Posterior vena cava (tissue), 2 donors: ENCODE measurements at places on chromosomes 2 and 18. TPM values are rescaled to one million over a fixed set of nuclear protein-coding genes. Genes with fewer than 3 reads are reported as not detected.
A peak's percentile ranks its signal among the peaks of the same experiment; 100 is the strongest.

DNA sequence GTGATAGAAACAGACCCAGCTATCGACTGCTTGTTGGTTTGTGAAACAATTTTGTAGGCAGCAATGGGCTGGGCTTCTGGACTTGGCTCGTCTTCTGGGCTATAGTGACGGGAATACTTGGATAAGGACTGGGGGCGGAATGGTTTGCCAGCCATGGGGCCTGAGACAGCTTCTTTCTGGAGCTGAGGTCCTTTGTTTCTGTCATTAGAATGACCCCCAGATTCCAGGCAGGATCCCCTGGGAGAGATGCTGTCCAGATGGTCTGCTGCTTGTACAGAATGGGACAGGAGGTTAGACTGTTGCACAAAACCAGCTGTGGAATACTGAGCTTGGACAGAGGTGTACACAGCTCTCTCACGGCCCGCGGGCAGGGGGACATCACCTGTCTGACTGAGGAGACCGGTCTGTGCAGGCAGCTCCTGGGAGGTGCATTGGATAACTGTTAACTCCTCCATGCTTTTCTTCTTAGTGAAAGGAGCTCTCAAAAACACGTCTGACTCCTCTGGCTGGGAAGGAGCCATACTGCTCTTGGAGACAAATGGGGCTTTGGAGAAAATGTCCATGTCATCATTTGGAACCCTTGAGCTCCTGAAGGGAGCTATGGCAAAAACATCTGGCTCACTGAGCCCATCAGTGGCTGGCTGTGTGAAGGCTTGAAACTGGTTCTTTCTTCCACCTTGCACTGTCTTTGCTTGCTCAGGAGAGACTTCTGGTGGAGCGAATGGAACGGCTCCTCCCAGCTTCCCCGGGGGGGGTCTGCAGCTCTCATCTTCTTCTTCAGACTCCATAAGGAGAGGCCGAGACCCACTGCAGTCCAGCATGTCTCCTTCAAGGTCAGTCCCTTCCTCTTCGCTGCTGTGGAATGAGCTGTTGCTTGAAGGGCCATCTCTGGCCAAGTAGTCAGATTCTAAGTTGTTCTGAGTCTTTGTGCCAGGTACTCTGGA, 28.6 kb upstream of the NFU1 start:
- DNase-seq, result peak; percentile 90

GRCh38 chr2:36667931-36668330, 28.6 kb upstream of the VIT start:
- DNase-seq, result no peak

DNA sequence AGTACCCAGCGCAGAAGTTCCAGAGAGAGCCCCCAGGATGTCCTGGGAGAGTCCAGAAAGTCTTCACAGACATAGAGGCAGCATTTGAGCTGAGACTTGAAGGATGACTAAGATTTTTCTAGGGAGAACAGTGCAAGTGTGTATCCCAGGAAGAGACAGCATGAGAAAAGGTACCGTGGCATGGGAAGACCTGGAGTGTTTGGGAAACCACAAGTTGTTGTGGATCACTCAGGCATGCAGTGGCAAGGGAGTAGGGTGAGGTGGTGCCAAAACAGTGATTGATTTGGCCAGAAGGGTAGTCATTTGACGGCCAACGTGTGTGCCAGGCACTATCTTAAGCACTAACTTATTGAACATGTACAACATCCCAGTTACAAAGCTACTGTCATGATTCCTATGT, 24.5 kb upstream of the KCNK3 start:
- peak; percentile 11 for DNase-seq

DNA sequence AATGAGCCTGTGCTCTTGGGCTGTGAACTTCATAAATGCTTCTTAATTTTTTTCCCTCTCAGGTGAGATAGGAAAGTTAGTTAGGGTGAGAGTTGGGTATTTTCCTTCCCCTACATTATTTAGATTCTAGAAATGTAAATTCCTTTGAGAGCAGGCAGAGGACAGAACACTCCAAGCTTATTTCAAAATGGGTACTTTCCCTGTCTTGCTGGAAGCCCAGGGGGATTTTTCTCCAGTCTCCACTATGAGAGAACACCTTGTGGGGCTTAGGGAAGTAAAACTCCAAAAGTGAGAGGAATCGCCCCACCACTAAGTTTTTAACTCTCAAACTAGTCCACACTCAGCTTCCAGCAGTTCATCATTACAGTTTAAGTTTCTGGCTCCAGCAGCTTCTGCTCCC, 253.2 kb upstream of the CTAGE1 start:
- no peak for DNase-seq

GRCh38 chr2:128316777-128317180, 1.9 kb downstream of the HS6ST1 start:
- peak; percentile 48 for DNase-seq

DNA sequence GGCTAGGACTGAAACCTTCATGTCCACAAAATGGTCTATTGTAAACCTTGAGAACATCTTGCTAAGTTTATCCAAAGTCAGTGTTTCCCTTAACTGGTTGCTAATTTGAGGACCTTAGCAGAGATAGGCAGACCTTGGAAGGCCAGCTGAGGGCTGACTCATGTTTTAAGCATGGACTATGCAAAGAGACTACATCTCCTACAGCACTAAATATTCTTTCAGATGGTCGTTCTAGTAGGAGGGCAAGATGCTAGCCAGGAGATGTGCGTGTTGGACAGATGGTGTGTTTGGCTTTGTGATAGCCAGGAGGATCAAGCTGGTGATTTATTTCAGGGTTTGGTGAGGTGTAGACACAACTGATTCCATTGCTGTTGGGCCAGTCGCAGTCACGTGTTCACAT, 75.8 kb downstream of the NRP2 start:
- no peak for DNase-seq

- no peak for DNase-seq
Observed at GRCh38 chr2:21258082-21258481, 134.3 kb downstream of the TDRD15 start.

- DNase-seq, result no peak
Observed at GRCh38 chr2:156663757-156664409, 227.7 kb downstream of the GPD2 start.

GRCh38 chr18:62603979-62604378, 81.2 kb downstream of the ZCCHC2 start:
- DNase-seq, result no peak

DNA sequence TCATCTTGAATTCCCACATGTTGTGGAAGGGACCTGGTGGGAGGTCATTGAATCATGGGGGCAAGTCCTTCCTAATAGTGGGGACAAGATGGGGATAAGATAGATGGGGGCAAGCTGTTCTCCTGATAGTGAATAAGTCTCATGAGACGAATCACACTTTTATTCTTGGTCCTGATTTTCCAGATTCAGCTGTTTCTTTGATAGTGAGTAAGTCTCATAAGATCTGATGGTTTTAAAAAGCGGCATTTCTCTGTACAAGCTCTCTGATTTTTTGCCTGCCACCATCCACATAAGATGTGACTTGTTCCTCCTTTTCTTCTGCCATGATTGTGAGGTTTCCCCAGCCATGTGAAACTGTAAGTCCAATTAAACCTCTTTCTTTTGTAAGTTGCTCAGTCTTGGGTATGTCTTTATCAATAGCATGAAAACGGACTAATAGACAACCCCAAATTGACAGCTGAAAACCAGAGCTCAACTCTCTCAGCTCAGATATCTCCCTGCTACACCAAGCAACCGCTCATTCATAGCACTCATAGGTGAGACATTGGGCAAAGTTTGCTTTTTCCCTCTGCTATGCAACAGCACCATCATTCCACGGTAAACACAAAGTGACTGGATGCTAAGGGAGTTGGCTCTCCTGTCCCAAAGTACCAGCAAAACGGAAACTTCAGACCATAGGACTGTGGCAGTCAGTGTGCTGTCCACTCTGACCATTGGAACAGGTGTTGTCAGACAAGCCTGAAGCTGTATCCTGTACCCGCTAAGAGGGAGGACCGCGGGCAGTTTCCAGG, 44.9 kb upstream of the TBC1D8 start:
- no peak for DNase-seq

DNA sequence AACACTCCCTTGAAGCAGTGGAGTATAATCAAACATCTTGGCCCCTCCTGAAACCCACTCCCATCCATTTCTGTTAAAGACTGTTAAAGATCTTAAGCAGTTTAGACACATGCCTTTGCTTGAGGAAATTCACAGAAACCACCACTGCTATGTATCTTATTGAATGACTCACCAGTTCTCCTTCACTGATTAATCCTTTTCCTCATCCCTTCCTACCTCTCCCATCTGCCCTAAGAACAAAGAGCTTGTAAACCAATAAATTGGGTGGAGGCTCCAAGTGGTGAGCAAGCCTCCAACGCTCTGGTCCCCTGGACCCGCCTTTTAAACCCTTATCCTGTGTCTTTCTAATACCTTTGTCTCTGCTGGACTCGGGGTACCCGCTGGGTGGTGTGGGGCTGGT, 746.1 kb downstream of the LRP1B start:
- DNase-seq, result no peak

DNA sequence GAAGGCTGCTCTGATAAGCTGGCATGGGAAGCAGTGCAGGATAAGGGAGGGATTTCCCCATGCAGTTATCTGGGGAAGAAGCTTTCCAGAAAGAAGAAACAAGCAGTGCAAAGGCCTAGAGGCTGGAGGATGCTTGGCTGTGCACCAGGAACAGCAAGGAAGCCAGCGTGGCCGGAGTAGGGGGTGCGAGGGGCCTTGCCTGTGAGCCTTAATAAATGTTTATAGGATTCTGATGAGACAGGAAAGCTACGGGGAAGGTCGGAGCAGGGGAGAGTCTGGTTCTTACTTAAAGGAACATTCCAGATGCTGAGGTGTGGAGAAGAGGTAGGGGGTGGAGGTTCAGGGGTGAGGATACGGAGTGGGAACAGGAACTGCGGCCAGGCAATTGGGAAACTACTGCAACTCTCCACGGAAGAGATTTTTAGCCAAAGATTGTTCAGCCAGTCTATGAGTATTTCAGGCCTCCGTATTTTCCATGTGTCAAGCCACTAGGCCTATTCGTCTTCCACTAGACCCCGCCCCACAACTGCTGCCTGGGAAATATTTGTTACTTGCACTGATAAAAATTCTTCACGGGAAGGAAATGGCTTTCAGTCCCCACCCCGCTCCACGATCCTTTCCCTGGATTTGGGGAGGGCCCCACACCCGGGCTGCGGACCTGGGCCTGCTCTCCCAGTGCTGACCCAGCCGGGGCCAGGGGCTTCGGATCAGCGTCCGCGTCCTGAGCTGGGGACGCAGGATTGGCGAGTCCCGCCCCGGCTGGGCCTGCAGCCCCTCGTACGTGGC, 516 bp downstream of the EIF2AK2 start:
- peak; percentile 86 for DNase-seq

- DNase-seq, result no peak
Observed at GRCh38 chr2:159379181-159379580, 92.7 kb upstream of the WDSUB1 start.

DNA sequence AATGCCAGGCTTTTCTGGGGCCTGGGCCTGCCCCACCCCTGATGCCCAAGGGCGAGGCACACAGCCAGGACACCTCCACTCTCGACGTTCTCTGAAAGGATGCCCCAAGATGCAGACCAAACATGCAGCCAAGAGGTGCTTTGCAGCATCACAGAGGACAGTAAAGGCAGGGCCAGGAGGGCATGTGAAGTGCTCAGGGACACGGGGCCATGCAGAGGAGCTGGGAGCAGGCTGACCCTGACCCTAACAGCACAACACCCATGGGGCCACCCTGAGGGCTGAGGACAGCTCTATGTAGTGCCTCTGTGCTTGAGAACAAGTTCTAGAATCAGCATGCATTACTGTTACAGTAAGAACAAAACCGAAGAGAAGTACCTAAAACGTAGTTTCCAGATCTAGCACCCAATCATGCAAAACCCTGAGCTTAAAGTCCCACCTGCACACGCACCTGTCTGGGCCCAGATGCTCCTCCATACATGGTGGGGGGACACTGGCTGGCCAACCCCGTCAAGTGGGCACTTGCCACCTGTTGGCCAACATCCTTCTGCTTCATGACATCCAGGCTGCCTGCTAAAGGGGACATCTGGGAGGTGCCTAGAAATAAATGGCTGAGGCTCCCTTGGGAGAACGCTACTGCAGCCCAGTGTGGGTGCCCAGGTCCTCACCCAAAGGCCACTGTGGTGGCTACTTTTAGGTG, 15.4 kb downstream of the HS6ST1 start:
- no peak for DNase-seq

DNA sequence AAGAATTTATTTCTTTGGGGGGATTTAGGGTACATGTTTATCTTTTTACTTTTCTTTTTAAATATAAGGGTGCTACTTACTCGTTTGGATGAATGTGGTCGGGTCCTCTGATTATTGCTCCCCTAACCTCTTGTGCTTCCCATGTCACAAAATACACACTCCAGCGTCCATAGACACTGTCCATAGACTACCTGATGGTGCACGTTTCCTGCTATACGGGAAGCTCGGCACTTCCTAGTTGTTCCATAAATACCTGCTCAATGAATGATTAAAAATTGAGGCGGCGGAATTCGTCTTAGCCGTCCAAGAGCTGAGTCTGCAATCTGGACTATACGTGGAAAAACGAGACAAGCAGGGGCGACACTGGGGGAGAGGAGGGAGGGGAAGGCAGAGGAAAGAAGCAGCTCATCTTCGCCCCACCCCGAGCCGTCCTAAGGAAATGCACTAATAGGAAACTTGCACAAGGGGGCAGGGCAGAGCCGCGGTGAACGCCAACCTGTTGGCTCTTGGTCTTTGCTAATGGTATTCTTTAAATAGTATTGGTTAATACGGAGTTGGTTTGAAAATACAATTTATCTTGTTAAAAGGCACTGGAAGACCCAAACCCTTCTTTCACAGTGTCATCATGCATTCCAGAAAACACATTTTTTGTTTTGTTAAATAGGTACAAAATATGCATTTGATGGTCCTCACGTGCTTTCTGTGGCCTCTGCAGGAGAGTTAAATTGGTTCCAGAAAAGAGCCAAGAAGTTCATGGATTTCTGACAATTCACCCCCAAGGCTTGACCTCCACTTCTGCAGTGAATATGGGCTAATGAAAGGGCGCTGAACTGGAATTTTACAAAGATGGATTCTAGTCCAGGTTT, 73.0 kb upstream of the KCTD1 start:
- no peak for DNase-seq

- DNase-seq, result no peak
Observed at GRCh38 chr2:139529080-139529479, 748.9 kb upstream of the NXPH2 start.

DNA sequence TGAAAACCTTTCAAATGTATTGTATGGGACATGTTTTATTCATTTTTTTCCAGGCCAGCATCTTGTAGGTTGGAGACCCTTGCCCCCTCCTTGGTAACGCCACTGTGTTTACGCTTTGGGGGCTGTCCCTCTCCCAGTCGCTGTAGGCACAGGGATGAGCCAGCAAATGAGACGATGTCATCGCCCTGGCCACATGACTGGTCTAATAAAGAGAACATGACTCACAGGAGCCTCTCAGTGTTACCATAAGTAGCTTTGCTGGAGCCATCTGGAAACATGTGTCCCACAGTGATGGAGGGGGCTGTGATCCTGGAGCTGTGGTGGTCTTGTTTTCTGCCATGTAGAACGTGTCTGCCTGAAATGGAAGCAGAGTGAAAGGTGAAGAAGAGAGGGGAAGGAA, 78.9 kb downstream of the CD8B2 start:
- no peak for DNase-seq

Gene RND3
- 100 TPM for total RNA-seq

Gene MAP3K19
- total RNA-seq, result not detected

Gene NEU2
- not detected for total RNA-seq

Gene CYP1B1
- 49.8 TPM for total RNA-seq

Gene SP140
- 4.5 TPM for total RNA-seq

Gene GALNT1
- 54.0 TPM for total RNA-seq

Gene LRATD1
- total RNA-seq, result 3.1 TPM

Gene MCFD2
- total RNA-seq, result 111 TPM

Gene SIX2
- total RNA-seq, result 0.33 TPM

Gene ANO7
- total RNA-seq, result 0.32 TPM

Gene LRRFIP1
- total RNA-seq, result 357 TPM

Gene REV1
- total RNA-seq, result 34.3 TPM

Gene TWIST2
- 23.0 TPM for total RNA-seq

Gene EPC2
- 37.7 TPM for total RNA-seq

Gene C2orf15
- not detected for total RNA-seq
